ENCODE measurements at places on chromosomes 6 and 20.
A peak's percentile ranks its signal among the peaks of the same experiment; 100 is the strongest.

GRCh38 chr6:120254651-120255050 is 905.1 kb upstream of the MAN1A1 start:
- no peak for DNase-seq

- peak; percentile 60 for DNase-seq
Measured at GRCh38 chr6:24909241-24910216, 26.2 kb downstream of the RIPOR2 start.

- no peak for DNase-seq
Measured at GRCh38 chr6:105443941-105444340, 41.1 kb upstream of the PREP start.

DNA sequence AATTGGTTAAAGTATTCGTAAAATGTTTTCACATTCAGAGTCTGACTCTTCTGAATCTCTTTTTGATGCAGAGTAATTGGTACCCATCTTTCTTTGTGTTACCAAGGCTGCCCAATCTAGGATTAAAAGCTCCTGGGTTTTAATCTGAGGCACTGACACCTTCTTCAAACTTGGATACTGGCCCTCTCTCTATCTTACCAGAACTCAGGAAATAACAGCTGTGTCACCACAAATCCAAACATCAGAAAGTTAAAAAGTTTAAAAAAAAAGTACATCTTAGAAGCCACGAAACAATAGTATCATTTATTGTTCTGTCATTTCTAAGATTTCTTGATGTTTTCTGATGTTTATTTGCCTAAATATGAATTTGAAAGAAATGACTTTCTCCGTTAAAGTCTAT is 255.5 kb upstream of the RUNX2 start:
- no peak for DNase-seq

GRCh38 chr6:138571585-138572166 is 72.4 kb upstream of the NHSL1 start:
- peak; percentile 46 for DNase-seq

GRCh38 chr6:45900808-45901752 is 114.6 kb downstream of the CLIC5 start:
- DNase-seq, result no peak

DNA sequence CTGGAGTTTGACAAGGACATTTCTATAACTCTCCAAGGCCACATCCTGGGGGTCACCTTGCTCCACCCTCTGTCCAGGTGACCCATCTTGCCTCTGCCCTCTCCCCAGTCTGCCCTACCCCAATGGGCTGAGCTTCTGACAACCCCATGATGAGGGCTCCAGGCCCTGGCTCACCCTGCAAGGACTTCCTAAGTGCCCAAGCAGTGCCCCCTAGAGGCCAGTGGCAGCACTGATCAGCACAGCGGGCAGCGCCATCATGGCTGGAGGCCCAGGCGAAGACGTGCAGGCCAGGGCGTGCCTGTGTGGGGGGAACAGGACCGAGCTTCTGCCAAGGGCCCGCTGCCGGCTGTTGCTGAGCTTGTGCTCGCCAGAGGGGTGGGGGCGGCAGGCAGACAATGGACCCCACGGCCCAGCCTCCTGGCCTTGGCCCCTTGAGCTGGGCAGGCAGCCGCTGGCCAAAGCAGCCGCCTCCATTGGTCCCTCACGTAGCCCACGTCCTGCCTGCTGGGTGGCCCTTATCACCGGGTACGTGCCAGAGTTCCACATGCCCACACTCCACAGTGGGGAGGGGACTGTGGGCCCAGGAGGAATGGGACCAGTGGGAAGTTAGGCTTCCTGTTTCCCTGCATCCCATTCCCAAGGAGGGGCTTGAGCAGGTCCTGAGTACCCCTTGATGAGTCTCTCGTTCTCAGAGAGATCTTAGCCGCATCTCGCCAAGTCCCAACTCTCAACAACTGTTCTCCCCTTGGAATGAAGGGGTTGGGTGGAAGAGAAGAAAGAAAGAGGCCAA is 64.3 kb downstream of the MRPL14 start:
- no peak for DNase-seq

- no peak for DNase-seq
Measured at GRCh38 chr6:83086751-83087150, 19.3 kb downstream of the DOP1A start.

- DNase-seq, result no peak
Measured at GRCh38 chr6:42378125-42378524, 73.6 kb downstream of the TRERF1 start.

- peak; percentile 87 for DNase-seq
Measured at GRCh38 chr6:117976030-117976651, 69.1 kb downstream of the SLC35F1 start.

DNA sequence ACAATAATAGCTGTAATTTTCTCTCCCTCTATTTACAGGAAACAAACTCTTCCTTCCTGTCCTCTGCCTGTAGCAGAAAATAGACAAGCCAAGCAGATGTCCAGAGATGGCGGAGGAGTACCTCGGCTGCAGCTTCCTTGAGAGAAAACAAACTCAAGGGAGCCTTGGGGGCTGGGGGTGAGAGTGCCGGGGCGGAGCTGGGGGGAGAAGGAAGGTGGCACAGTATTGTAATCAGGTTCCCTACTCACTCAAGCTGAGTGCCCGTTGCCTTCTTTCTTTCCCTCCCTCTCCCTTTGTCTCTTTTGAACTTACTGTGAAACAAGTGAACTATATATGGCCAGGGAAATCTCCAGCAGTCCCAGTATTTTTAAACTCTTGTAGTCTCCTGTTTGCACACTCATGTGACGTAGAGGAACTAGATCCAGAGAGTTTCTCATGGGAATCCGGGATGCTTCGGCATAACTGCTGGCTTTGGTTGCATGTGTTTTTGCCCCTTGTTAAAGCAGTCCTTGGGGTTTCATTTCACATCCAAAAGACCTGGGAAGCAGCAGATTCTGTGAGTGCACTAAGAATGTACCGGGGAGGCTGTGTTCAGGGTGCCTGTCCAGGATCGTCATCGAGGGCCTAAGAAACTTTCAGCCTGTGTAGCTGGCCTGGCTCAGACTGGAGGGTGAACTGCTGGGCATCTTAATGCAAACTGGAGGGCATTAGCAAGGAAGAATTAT is 44.6 kb upstream of the HDDC2 start:
- DNase-seq, result no peak

DNA sequence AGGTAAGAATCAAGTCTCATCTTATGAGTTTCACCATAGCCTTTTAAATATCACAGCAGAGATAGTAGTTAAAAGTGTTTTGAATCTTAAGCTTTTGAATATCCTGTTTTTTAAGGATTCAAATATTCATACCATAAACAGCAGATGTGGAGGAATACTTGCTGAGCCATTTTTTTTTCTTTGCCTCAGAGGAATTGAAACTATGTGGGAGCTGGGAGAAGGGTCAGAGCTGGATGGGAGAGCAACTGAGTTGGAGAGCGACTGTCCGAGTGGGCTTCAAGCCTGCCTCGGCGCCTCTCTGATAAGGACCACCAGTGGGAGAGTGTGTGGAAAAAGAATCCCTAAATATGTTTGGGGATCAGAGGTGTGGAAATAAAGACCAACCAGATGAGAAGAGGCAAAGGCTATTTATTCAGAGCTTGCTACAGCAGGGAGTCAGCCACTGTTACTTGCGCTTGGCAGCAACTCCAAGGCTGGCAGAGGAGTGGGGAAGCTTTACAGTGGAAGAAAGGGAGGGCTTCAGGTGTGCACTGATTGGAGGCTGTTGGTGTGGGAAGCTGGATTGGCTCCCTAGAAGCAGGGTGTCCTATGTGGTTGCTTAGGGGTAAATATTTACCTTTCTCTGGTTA is 34.3 kb upstream of the MCUR1 start:
- DNase-seq, result peak; percentile 40

DNA sequence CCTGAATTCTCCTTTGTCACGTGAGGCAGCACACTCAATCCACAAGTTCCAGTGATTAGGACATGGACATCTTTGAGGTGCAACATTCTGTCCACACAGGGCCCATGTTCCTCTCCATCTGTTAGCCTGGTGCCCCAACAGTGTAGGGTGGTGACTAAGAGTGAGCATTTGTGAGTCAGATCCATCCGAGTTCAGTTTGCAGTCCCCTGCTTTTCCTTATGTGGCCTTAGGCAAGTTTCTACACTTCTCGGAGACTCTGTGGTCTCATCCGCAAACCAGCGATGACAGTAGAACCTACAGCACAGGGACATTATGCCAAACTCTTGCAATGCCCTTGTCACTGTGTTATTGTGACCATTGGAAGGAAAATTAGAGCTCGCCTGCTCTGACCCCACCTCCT is 178.7 kb upstream of the CDH4 start:
- DNase-seq, result no peak

DNA sequence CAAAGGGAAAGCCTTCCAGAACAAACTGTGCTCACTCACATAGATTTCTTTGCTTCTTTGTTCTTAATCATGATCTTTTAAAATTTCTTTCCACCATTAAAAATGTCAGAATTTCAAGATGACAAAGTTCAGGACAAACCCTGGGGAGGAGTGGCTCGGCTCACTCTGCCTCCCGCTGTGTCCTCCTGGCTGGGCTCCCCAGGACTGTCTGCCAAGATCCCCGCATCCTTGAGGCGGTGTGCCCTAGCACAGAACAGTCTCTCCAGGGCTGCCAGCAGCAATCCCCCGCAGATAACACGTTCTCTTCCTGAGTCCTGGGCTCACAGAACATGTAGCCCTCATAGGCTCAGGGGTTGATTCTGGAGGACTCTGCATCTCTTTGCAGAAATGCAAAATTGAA is 98.4 kb upstream of the KCNG1 start:
- DNase-seq, result no peak
